ENCODE measurements at places on chromosomes 6 and 20.

DNA sequence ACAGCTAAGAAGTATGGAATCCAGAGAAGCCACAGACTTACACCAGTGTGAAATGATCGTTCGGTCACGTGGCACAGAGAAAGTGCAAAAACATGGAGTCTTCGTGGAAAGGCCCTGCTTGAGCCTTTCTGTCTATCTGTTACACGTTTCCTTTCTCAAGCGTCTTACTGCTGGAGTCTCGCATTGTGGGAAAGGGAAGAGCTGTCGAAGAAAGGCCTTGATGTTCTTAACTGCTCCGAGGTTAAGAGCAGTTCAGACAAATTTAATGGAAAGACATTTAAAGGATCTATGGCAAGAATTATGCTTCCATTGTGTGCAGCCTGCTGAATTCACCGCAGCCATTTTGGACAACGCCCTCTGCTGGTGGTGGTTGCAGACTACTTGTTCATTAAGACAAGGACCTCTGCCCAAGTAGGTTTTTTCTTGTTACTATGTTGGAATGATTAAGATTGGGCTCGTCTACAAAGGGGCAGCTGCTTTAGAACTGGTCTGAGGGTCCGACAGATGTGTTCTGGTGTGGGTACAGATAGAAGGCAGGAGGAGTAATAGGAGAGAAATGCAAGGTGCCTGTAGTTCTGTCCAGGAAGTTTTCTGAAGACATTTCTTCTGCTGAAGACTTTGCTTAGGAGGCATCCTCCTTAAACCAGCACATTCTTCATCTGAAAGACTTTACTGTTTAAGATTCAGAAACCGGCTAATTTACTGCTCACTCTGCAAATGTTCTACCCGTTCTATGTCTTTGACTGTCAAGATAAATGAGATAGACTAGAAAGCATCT is 24.7 kb upstream of the CCN6 start:
- DNase-seq, result peak; percentile 51

DNA sequence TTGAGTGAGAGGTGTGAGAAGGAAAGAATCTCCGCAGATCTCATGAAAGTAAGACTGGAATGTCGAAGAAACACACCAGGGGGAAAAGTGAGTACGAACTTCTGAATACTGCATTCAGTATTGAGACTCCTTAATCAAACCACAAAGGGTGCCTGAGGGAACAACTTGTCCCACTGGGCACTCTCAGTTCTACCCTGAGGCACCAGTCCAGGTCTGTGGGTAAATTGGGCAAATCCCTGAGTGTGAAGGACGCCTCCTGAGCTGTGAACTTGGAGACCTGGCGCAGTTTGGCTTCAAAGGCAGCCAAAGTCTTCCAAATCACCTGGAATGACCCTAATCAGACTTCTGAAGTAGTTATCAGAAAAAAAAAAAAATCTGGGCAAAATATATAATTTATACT is 329.7 kb downstream of the BTBD9 start:
- DNase-seq, result no peak

- peak; percentile 37 for DNase-seq
Observed at GRCh38 chr6:7723041-7723447, 2.9 kb upstream of the BMP6 start.

DNA sequence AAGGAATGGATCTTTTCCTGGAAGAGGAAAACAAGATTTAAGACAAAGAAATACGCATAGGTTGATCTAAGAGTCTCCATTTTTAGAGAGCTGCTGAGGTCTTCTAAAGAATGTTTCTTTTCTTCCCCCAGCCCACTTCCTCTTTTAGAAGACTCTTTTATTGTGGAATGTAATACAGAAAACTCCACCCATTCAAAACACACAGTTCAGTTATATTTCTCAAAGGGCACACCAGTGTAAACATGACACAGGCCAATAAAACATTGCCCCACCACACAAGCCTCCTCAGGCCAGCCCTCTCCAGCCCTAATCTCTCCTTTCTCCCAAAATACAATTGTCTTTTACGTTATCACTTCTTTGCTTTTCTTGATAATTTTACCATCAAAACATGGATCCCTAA is 42.8 kb downstream of the SLC35B3 start:
- DNase-seq, result no peak

DNA sequence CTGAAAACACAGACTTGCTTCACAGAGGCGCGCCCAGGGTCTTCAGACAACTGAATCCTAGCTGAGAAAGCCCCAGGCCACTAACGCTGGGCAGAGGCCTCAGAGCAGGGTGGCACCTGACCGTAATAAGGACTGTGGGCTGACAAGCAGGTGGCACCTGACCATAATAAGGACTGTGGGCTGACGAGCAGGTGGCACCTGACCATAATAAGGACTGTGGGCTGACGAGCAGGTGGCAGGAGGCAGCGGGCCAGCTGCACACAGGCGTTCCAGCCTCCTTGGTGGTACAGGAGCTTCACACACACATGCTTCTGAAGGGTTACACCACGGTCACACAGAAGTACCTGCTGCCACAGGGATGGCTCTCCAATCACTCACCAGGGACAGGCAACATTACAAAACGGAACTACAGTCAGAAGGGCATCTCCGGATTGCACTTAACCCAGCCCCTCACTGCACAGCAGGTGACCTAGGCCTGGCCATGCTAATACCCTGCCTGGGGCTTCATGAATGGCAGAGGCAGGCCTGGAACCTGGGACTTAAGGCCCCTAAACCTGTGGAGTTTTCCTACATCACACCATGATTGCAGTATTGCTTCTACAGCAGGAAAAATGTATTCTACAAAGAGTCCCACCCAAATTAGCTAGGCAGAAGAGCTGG is 50.8 kb downstream of the PSMG4 start:
- DNase-seq, result no peak

DNA sequence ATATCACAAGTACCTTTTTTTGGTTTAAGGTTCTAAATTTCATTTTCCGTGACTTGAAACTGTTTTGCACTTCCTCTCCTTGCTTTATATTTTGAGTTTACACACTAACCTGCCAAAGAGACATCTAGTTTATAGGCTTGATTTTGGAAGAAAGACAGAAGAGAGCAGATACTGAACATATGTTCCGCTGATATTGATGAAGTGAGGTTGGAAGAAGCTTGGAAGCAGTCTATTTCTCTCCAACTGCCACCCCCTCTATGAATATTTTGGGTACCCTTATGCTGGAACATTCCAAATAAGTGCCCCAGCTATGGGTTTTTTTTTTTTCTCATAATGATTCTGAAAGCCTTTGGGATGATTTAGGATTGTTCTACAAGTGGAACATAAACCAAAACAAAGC is 150.6 kb downstream of the LAMA2 start:
- no peak for DNase-seq

DNA sequence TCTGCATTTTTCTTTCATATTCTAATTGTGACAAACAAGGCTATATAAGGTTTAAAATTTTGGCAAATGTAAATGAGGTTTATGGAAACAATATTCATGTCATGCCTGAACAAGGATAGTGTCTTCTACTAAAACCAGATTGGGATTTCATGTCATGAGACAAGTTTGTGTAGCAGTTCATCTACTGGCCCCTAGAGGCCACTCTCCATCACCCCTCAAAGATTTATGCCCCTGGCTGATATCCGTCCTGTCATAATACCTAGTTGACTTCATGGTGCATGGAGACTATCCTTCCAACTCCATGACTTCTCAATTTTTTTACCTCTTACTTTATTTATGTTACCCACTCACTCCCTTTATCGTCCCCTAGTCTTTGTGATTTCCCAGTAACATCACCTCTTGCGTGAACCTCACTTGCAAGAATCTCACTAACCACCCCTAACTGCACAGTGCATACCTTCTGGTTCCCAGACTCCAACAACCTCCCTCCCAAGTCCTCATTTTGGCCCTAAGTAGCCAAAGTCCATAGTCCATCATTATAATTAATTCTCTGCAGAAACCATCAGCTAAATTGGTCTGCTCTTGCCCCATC is 179.8 kb downstream of the TASP1 start:
- peak; percentile 2 for DNase-seq

- no peak for DNase-seq
Observed at GRCh38 chr6:166415833-166416347, 33.1 kb upstream of the MPC1 start.

DNA sequence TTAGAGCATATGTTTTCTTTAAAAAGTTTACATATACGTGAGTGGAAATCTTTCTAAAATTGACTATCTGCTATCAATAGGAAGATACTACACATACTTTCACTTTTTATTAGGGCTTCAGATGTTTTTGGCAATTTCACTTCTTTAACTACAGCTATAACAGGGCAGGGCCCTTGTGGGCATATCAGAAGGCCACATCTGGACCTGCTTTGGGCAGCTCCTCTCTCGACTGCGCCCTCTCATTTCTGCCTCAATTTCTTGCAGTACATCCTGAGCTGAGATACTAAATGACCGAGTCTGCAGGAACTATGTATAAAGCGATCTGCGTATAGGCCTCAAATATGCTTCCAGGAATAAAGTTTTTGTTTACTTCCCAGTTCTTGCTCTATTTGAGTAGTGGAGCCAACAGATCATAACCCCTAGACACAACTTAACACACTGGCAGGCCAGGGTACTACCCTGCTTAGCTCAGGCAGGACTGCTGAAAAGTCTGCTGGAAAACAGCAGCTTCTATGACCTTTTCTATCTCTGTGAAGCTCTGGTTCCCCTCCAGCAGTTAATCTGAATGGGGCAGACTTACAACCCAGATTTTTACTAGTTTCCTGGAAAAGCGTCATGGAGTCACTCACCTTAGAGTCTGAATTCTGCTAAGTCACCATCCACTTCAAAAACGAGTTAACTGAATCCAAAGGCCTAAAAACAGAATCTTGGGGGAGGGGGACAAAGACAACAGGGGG is 12.7 kb downstream of the GCLC start:
- DNase-seq, result no peak

GRCh38 chr20:36210436-36211021 is 25.7 kb upstream of the AAR2 start:
- DNase-seq, result no peak

GRCh38 chr20:24403406-24403805 is 66.0 kb upstream of the SYNDIG1 start:
- DNase-seq, result no peak

- no peak for DNase-seq
Observed at GRCh38 chr6:37451441-37452193, 18.6 kb downstream of the CMTR1 start.

- no peak for DNase-seq
Observed at GRCh38 chr20:57522380-57523140, 2.4 kb downstream of the CTCFL start.

DNA sequence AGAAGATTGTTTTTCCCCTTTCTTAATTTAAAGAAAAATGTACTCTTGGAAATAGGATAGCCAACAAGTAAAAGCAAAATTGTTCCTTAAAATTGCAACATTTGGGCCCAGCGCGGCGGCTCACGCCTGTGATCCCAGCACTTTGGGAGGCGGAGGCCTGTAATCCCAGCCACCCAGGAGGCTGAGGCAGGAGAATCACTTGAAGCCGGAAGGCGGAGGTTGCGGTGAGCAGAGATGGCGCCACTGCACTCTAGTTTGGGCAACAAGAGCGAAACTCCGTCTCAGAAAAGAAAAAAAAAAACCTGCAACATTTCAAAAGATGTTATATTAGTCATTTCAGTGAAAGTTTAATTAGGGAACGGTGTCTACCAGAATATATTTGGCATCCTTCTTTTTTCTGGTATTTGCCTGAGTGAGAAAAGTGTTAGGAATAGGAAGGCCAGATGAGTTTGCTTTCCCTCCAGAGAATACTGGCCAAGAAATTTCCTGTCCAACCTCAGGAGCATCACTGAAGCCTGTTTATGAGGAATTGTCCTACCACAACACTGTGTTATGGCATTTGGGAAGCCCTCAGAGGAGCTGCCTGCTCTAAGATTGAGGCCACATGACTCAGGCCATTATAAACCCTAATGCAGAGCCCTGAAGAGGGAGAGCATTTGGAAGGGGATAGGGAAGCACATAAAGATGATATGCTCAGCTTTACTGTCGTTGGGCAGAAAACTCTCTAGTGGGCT is 1.2 kb upstream of the GJA1 start:
- no peak for DNase-seq

DNA sequence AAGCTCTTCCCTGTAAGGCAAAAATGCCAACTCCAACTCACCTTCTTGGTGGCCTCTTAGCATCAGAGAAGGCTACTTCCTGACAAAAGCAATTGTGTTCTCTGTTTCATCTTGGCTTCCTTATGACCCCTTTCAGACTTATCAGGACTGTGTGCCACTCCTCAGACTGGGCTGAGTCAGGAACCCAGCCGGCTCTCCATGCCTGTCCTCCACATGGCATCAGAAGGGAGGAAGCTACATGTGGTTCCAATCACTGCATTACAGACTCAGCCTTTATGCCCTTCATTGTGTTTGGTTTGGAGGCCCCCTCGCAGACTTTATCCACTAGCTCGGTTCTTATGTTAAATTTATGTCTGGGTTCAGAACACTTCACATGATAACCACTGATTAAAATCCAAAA is 142.5 kb downstream of the SLC24A3 start:
- DNase-seq, result no peak

- DNase-seq, result no peak
Observed at GRCh38 chr6:2354138-2354491, 108.7 kb upstream of the GMDS start.

DNA sequence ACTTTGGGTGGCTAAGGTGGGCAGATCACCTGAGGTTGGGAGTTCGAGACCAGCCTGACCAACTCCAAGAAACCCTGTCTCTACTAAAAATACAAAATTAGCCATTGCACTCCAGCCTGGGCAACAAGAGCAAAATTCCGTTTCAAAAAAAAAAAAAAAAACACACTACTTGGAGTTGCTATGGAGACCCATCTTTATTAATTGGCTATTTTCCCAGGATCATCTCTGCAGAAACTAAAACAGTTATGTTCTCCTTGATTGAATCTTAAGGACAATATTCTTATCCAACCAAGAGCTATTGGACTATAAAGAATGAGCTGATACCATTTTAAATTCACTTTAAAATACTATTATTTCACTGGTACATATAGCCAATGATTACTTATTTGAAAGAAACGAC is 14.7 kb downstream of the AKIRIN2 start:
- no peak for DNase-seq

DNA sequence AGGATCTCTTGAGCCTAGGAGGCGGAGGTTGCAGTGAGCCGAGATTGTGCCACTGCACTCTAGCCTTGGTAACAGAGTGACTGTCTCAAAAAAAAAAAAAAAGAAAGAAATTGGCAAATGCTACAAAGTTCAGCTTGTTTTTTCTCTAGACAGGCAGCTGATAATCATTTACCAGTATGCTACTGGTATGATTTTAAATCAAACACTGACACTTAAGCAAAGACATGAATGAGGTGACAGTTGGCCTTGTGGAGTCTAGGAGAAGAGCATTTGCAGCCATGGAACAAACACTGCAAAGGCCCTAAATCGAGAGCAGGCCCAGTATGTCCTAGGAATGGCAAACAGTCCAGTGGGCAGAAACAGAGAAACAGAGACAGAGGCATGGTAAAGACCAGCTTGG is 99.7 kb upstream of the CEP85L start:
- no peak for DNase-seq

- no peak for DNase-seq
Observed at GRCh38 chr6:27544612-27545260, 71.8 kb upstream of the ZNF184 start.

- DNase-seq, result no peak
Observed at GRCh38 chr6:20416567-20417345, 15.1 kb downstream of the E2F3 start.

Data from stimulated activated CD4-positive, alpha-beta T cell treated with anti-CD3 and anti-CD28 coated beads, TNF-alpha, amount 100 ng/mL, for 24 hours (primary cell).